Activated CD4-positive, alpha-beta T cell treated with anti-CD3 and anti-CD28 coated beads for 36 hours (primary cell): ENCODE measurements at places on chromosomes 3 and 15.

DNA sequence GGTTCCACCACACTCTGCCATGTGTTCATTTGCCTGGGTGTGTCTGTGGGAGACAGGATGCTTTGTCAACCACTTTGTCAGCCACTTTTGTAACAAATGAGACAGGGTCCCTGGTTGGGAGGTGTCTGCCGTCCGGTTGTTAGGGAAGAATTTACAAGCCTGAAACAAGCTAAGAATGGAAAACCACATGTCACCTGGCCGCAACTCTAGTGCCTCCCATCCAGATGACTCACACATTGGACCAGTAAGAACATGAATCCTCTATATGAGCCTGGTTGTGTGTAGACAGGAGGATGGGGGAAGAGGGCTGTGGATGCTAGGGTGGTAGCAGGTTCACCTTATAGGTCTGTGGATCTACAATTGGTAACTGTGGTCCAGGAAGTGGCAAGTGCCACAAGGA lies 335.3 kb downstream of the CLSTN2 start:
- no peak overlapping the region for H3K4me3 ChIP-seq
- no peak overlapping the region for H3K27ac ChIP-seq
- no peaks in the 10 kb centered on the region for H3K4me1 ChIP-seq
- H3K27me3 ChIP-seq, result peaks cover 6% of the 10 kb centered on the region

DNA sequence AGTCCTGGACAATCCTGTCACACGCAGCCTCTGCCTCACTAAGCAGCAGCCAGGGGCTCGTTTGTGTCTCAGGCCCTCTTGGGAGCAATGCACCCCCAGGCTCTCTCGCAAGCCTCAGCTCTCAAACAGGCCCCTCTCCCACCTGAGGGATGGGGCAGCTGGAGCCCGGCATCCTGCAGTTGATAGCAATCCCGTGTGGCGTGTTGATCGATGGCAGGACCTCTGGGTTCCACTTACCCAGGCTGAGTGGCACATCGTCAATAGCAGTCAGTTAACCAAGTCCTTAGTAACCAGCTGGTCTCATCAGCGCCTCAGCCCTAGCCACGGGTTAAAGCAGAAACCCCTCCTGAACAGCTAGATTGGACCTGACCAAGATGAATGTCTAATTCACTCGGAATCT lies 36.5 kb upstream of the PLXNA1 start:
- H3K27ac ChIP-seq, result no peak overlapping the region
- no peak overlapping the region for H3K4me3 ChIP-seq
- H3K4me1 ChIP-seq, result peaks cover 4% of the 10 kb centered on the region
- no peaks in the 10 kb centered on the region for H3K27me3 ChIP-seq

DNA sequence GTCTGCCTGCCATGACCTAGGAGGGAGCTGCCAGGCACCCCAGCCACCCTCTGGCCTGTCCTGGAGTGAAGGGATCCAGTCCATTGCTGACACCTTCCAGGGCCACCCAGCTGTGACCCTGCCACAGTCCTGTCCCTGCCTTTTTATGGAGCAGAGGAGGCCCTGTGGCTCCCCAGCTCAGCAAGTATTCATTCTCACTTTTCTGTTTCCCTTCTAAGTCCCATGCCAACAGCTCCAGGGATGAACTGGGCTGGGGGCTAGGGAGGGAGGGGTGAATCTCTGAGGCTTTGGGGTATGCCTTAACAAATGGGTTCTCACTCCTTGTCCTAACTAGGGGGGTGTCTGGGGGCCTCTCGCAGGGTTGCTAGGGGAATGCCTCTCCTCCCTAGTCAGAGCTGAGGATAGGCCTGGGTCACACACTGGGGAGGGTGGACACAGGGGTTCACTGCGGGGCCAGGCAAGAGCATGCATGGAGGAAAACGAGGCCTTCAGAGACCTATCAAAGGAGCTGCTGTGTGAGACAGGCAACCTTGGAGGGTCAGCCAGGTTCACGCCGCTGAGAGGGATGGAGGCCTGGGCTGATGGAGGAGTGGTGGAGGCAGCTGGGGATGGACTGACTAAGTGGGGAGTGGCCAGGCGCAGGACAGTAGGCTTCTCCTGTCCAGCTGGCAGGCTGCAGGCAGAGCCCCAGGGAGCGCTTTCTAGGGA lies 31.8 kb downstream of the EPHB3 start:
- no peaks in the 10 kb centered on the region for H3K27me3 ChIP-seq
- H3K4me3 ChIP-seq, result no peak overlapping the region

- no peaks in the 10 kb centered on the region for H3K36me3 ChIP-seq
- DNase-seq, result no peak
- H3K27me3 ChIP-seq, result peaks cover 19% of the 10 kb centered on the region
Measured at GRCh38 chr15:50162969-50163718, 18.9 kb upstream of the SLC27A2 start.

DNA sequence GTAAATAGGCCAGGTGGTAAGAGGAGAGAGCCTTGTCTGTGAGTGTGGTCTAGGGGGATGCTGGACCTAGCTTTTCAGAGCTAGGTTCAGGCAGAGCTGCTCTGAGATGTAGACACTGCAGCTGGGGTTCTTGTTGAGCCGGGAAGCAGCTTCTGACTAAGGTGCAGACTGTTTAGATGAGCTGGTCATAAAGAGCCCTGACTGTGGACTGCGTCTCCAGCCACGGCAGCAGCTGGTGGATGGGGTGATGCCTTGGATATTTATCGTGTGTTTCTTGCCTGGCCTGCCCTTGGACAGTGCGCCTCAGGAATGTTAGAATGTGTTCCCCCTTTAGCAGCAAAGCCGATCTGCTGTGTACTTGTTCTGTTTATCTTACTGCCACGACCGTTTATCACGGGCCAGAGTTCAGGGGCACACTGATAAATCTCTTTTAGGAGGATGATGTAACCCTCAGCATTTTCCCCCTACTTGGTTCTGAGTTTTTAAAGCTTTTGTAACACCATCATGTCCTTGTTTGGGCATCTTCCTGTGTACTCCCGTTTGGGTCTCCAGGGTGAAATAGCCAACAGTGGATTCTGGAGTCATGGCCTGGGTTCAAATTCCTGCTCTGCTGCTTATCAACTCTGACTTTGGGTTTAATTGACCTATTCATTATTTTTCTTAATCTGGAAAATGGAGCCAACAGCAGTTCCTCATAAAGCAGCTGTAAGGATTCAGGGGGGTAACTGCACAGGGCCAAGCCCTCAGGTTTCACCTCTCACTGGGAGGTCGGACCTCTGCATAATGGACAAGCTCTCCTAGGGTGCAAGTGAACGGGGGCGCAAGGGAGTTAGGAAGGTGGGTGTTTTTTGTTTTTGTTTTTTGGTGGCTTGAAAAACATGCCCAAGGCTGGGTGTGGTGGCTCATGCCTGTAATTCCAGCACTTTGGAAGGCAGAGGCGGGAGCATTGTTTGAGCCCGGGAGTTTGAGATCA lies 51.4 kb downstream of the FLNB start:
- H3K4me1 ChIP-seq, result peaks cover 8% of the 10 kb centered on the region
- no peak overlapping the region for H3K4me3 ChIP-seq
- no peak for DNase-seq
- H3K27me3 ChIP-seq, result no peaks in the 10 kb centered on the region
